Activated CD4-positive, alpha-beta T cell treated with anti-CD3 and anti-CD28 coated beads, Interleukin-2, amount 10 ng/mL, durations not matched to agents 7 days and 5 days (primary cell): ENCODE measurements at places on chromosomes 16 and 17.

DNA sequence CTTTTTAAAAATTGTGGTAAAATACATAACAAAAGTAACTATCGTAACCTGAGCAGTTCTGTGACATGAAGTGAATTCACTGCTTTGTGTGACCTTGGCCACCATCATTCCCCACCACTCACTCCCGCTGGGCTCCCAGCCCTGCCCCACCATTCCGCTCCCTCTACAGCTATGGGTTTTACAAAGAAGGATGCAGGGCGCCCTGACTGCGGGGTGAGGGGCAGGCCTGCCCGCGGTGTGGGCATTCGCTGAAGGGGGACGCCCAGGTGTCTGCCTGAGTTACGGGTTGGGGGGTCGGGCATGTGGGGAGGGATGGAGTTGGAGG, at the start of gene CEMP1:
Gene CEMP1, minus strand, starts transcription at position 38 of the 325 bp plus-strand sequence. CDS start 335 bp downstream, outside the sequence.
- DNase-seq: no peak

DNA sequence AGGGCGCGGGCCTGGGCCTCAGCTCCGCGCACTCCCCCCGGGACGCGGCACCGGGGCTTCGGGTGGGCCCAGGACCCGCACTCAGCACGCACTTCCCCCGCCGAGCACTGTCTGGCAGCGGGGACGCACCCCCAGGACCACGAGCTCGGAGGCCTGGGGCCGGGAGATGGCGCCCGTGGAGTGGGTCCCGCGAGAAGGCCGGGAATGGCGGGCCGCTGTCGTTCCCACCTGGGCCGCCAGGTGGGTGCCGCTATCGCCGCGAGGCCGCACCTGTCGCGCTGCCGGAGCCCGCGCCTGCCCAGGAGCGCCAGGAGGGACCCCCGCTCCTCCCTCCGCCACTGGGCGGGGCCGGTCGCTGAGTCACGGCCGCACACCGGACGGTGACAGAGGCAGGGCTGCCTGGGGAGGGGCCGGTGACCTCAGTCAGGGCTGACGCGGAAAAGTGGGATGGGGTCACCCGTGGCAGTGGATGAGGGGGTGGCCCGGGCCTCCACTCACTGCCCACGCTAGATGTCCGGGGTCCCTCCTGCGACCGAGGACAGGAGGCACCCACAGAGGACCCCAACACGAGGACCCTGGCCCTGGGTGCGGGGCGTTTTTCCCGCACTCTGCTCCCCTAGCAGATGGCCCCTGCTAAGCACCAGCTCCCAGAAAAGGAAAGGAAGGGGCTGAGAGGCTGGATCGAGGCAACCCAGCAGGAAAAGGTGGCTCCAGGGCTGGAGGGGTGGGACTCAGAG, 6.9 kb upstream of the ACTG1 start:
- DNase-seq: peak; percentile 58

- no peak for DNase-seq
Measured at GRCh38 chr17:48925251-48925990, 17.2 kb downstream of the UBE2Z start.

- DNase-seq: no peak
Measured at GRCh38 chr17:19333132-19333440, 29.4 kb downstream of the B9D1 start.

DNA sequence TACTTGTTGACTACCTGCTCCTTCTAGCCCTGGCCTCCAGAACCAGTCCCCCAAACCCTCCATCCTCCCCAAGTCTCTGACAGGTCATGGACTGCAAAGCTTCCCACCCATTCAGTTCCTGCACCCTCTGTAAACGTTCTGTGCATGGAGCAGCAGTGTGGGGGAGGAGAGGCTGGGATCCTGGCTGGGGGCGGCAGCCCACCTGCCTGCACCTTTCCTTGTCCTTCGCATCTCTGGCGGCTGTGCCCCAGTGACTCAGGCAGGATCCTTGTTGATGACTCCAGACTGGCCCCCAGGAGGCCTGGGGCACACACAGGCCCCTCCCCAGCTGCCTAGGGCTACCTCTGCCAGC, 1.6 kb upstream of the PKMYT1 start:
- no peak for DNase-seq

- DNase-seq: peak; percentile 60
Measured at GRCh38 chr16:26645614-26646013, 421.1 kb upstream of the C16orf82 start.

DNA sequence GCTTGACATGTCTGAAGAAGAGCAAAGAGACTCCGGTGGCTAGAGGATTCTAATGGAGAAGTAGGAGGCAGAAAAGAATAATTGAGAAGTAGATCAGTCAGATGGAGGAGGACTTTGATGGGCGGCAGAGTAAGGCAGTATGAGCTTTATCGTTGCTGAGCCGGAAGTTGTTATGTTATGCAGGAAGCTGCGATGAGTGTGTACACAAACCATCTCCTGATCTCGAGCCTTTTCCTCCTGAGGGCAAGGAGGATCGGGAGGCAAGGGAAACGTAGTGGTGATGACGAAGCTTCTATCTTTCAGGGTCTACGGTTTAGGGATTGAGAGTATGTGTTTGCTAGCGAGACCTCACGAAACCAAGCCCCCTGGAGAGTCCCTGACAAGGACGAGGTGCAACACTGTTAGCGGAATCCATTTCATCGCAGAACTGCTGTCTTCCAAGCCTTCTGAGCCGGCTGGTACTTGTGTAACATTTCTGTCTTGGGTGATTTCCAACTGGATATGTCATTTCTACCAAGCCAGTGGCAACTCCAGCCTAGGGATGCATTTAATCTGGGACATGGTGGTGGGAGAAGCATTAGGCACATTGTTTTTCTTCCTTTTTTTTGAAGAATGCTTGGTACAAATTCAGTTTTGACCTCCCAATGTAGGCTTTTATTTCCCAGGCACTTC, 45.5 kb downstream of the RBFOX1 start:
- DNase-seq: no peak

GRCh38 chr17:12445331-12445730, 220.4 kb upstream of the MYOCD start:
- no peak for DNase-seq

GRCh38 chr16:49471038-49471727, 97.6 kb downstream of the C16orf78 start:
- no peak for DNase-seq

GRCh38 chr17:46984341-46984740, 5.3 kb upstream of the RPRML start:
- DNase-seq: no peak

GRCh38 chr16:83301971-83302370, 505.8 kb upstream of the HSBP1 start:
- no peak for DNase-seq

DNA sequence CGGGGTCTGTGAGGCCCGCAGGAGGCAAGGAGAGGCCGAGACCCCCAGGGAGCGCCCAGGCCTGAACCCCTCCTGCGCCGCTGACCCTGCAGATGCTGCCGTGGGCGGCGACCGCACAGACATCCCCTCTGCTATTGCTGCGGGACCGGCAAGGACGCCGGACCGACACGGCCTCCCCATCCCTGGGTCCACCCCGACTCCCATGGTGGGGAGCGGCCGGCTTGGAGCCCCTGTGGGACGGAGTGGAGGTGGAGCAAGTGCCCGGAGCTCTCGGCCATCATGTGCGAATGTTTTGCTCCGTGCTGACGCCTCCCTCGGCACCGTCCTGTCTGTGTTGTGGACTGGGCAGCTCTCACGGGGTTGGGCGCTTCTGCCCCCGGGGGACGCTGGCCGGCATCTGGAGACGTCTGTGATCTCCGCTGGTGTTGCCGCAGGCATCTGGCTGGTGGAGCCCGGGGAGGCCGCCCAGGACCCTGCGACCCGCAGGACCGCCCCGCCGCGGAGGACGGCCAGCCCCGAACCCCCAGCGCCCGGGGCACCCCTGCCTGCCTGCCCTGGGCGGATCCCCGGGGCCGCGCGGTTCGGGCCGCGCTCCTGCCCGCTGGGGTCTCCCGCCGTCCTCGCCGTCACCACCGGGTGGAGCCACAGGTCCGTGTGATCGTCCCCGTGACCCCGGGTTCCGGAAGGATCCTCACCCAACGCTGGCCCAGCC, 12.8 kb upstream of the GNG13 start:
- DNase-seq: peak; percentile 39

DNA sequence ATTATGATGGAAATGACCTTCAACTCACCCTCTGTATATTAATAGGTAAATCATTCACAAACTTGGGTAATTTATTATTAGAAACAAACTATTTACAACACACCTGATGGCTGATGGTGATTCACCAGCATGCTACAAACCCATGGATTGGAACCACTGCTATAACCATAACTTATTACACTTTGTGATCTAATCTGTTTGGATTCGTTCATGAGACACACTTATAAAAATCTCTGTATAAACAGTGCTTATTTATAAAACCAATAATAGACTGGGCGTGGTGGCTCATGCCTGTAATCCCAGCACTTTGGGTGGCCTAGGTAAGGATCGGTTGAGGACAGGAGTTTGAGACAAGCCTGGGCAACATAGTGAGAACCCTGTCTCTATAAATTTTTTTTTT, 16.0 kb downstream of the SMIM36 start:
- no peak for DNase-seq

GRCh38 chr16:20302389-20302788, 24.9 kb downstream of the GP2 start:
- DNase-seq: no peak

GRCh38 chr17:42276609-42277341, 584 bp upstream of the STAT5B start:
- no peak for DNase-seq

DNA sequence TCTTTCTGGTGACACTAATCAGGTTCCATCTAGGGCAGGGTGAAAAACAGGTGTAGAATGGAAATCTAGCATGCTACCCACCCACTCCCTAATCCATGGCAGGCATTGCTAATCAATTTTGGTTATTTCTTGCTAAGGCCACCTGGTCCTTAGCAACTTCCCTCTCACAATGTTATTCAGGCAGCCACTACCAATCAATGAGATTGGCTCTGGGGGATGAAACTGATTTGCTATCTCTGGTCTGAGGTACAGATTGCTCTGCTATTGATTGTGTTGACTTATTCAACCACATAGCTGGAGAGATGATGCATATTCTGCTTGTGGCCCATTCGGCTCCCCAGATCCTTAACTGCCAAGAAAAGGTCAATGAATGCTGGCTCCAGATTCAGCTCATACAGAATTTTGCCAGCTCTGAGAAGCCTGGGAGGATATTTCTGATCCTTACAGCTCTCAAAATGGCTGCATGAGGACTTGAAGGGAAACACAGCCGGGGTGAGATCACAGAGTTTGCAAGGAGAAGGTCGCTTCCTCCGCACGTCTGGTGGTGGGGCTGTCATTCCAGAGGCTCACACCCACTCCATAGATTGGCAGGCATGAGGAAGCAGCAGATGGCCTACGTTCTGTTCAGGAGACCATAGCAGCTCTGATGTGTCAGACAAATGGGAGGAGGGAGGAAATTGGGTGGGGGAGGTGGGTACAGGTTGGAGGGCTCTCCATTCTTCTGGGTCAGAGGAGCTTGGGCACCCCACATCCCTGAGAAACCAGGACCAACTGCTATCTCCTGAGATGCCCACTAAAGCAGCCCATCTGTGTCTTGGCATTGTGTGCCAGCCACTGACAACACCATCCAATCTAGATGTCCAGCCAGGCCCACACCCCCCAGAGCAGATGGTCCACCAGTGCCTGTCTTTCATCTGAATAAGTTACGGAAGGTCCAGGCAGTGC, 22.3 kb downstream of the SEZ6 start:
- DNase-seq: no peak

DNA sequence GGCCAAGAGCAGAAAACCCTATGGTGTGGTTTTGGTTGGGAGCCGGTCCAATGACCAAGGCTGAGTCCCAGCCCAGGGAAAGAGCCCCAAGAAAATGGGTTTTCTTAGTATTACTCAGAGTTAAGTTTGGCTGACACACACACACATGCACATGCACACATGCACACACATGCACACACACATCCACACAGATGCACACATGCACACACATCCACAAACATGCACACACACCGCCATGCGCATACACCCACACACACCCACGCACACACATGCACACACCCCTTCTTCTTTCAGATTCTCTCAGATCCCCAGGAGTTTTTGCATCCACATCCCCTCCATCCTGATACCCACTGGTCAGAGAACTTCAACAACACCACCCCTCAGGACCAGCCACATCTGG, 9.1 kb downstream of the ABCC12 start:
- no peak for DNase-seq

DNA sequence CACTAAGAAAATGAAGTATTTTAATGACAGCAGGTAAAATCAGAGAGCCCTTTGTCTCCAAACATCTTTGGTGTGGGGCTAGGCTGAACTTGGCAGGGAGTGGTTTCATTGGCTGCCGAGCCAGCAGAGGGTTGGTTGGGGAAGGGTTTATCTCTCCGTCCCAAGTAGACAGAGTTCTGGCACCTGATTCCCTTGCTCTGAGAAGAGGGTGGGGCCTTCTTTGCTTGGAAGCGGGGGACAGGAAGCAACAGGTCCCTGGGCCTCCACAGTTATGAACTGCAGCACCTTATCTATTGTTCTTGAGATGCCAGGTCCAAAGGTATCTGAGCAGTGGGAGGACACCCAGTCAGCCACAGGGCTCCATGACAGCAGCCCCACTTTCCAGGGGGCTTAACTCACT, 12.3 kb upstream of the CDH1 start:
- DNase-seq: no peak

DNA sequence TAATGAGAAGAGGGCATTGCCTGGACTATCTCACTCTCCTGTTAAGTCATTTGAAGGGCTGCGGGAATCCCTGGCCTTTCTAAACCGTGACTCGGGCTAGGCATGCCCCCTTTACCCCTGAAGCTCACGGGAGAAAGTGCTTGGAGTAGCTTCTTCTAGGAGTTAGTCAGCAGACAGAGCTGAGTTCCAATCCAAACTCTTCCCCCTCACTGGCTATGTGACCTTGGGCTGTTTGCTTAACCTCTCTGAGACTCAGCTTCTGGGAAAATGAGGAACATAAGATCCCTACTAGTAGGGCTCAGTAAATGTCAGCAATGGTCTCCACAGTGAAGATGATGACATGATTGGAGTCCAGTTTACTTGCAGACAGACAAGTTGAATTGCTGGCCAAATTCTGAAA, 5.7 kb upstream of the B9D1 start:
- DNase-seq: no peak

DNA sequence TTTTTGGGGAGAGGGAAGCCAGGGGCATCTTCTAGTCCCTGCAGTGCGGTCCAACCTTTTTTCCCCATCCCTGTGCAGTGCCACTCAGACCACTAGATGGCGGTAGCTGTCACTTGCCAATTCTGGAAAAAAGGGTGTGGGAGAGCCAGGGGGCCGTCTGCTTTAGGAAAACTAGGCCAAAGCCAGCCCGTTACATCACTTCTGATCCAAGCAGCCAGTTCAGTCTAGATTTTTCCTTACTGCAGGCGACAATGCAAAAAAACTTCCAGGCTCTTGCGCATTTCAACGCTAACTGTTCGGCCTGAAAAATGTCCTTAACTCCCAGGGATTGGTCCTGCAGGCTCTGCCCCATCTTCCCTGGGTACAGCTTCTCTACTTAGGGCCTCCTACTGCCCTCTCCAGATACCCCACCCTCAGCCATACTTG, 69.2 kb upstream of the CES5A start:
- DNase-seq: peak; percentile 55

- no peak for DNase-seq
Measured at GRCh38 chr17:78122931-78123249, 5.7 kb downstream of the TMC6 start.

DNA sequence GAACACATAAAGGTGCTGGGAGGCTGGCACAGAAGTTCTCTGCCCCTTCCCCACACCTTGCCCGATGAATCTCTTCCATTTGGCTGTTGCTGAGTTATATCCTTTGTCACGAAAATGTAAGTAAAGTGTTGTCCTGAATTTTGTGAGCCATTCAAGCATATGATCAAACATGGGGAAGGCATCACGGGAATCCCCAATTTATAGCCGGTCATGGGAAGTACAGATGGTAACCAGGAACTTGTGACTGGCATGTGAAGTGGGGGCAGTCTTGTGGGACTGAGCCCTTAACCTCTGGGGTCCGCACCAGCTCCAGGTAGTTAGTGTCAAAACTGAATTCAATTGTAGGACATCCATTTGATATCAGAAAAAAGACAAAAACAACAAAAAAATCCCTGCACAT, 13.2 kb downstream of the TOM1L2 start:
- no peak for DNase-seq
